Activated naive CD4-positive, alpha-beta T cell treated with anti-CD3 and anti-CD28 coated beads for 36 hours (primary cell): ENCODE measurements at places on chromosomes 4 and X. TPM values are rescaled to one million over a fixed set of nuclear protein-coding genes. Genes with fewer than 3 reads are reported as not detected.

PCDH10 gene
- total RNA-seq, result not detected

CXCL8 gene
- total RNA-seq, result not detected

DNA sequence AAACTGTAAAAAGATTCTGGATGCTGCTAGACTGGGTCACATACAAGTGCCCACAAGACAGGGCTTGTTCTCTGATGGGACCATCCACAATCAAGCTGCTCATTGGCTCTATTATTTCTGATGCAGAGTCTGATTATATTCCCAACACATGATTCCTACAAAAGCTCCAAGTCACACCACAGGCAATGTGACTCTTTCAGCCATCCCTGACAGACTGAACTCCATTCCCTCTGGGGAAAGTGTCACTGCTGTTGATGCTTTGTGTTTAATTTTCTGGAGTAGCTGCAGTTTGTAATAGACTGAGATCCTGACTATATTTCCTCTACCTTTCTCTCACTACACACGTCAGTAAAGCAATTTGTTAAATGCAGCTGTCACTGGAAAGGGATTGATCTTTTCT, 55.4 kb upstream of the BCLAF3 start:
- no peak overlapping the region for H3K27ac ChIP-seq
- H3K36me3 ChIP-seq, result no peaks in the 10 kb centered on the region
- no peak for DNase-seq
- H3K4me3 ChIP-seq, result no peak overlapping the region

DNA sequence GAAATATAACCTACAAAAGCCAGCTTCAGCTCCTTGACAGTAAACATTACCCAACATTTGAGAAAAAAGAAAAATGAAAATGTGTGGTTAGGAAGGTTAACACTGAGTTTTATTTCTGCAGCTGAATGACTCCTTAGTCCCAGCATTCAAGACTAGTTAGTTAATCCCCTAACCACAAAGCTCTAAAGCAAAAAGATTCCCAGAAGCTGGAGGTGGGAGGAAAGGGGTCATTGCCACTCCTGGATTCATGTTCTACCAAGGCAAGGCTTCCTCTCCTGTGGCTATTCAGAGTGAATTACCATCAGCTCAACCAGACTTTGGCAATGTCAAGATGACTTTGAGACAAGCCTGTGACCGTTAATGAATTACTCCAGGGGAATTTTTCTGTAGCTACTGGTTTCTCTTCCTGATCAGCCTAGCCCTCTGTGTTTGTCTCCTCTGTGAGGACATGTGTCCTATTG, 63.6 kb downstream of the HADH start:
- peak overlapping the region; percentile 34 for H3K4me3 ChIP-seq
- peaks cover 94% of the 10 kb centered on the region for H3K4me1 ChIP-seq
- DNase-seq, result no peak
- H3K27me3 ChIP-seq, result no peaks in the 10 kb centered on the region

GRCh38 chr4:64975177-64975576, 565.9 kb upstream of the TECRL start:
- DNase-seq, result no peak
- H3K27me3 ChIP-seq, result no peaks in the 10 kb centered on the region
- no peaks in the 10 kb centered on the region for H3K36me3 ChIP-seq
- H3K4me1 ChIP-seq, result no peaks in the 10 kb centered on the region
- no peak overlapping the region for H3K27ac ChIP-seq

DNA sequence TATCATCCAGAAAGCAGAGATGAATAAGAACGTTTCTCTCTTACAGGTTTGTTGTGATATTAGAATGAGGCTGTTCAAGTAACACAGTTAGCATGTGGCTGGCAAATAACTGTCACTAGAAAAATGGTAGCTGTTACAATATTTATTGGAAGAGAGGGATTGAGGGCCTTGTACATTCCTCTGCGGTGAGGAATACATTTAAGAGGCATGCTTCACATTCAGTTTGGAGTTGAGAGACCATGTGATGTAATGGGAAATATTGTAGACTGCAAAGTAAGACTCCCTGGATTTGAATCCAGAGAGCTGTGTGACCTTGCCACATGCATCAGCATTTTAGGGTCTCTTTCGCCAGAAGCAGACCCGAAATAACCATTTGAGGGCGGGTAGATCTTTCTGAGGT, 104.8 kb upstream of the KIT start:
- H3K4me1 ChIP-seq, result no peaks in the 10 kb centered on the region
- no peak for DNase-seq
- no peak overlapping the region for H3K27ac ChIP-seq
- H3K4me3 ChIP-seq, result no peak overlapping the region
- no peaks in the 10 kb centered on the region for H3K36me3 ChIP-seq
